ENCODE measurements at places on chromosomes 2 and 18.

GRCh38 chr2:96167407-96168013 is 22.3 kb upstream of the DUSP2 start:
- no peak for DNase-seq

DNA sequence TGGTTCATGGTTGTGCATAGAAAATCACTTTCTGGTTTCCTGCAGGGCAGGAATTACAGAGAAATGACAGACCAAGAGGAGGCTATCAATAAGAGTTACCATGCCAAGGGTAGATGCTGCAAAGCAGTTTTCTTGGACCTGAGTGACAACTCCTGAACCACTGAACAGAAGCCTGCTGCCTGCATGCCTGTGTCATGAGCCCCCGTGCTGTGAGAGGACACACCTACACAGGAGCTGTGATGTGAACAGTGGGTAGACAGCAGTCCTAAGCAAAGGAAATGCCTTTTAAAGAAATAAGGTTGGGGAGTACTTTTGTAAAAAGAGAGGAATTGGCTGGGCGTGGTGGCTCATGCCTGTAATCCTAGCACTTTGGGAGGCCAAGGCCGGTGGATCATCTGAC is 54.2 kb upstream of the CREB1 start:
- no peak for DNase-seq

- DNase-seq = no peak
Measured at GRCh38 chr2:196153480-196153879, 17.9 kb downstream of the STK17B start.

DNA sequence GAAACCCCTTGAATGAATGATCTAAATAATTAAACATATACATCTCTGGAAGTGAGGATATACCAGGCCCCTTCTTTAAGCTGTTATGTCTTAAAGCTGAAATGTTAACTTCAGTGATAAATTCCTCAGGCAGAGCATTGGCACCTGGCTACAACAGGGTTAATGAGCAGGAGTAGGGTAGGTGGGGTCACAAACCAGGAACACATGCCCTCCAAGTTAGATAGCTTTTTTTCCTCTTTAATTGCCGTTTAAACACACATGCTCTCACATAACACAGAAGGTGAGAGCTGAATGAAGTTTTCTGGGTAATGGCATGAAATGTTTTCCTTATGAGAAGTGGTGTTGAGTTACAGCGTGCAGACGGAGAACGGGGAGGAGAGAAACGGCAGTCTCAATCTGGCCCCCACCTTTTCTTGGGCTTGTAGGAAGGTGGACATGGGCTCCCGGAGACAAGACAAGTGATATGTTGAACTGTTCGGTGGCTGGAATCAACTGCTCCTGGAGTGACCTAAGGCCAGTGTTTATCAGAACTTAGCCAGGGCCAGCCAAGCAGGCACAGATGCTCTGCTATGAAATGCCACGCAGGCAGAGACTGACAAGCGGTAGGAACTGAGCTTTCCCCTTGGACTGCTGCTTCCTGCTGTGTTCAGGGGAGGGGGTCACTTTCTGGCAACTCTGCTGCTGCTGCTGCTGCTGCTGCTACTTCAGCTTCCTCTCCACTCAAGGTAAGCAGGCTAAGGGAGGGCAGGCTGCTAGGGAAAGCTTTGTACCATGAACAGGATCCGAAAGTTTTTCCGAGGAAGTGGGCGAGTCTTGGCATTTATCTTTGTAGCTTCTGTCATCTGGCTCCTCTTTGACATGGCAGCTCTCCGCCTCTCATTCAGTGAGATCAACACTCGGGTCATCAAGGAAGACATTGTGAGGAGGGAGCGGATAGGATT is at the start of gene GALNT5:
Gene GALNT5 (plus strand): TSS at position 394 of the 941 bp plus-strand sequence. CDS start 378 bp downstream, at position 772.
- peak; percentile 25 for DNase-seq

GRCh38 chr2:236904389-236905263 is 181.1 kb upstream of the COPS8 start:
- no peak for DNase-seq

DNA sequence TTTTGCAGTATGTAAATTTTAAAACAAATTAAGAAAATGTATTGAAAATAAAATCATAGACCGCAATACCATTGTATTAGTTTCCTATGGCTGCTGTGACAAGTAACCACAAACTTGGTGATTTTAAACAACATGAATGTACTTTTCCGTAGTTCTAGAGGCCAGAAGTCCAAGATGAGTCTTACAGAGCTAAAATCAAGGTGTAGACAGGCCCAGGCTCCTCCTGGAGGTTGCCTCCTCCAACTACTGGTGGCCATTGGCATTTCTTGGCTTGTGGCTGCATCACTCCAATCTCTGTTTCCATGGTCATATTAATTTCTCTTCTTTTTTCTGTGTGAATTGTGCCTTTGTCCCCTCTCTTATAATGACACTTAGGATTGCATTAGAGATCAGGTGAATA is 59.2 kb upstream of the ETAA1 start:
- no peak for DNase-seq

- DNase-seq = no peak
Measured at GRCh38 chr2:29123617-29124349, 8.6 kb downstream of the CLIP4 start.

DNA sequence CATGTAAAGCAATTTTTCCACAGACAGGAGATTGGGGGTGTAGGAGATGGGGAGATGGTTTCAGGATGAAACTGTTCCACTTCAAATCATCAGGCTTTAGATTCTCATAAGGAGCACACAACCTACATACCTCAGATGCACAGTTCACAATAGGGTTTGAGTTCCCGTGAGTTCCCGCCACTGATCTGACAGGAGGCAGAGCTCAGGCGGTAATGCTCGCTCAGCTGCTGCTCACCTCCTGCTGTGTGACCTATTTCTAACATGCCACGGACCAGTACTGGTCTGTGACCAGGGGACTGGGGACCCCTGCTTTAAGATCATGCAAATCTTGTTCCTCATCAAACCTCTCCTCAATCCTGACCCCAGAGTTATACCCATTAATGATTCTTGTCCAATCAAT is 70.1 kb downstream of the RPE start:
- DNase-seq = no peak

DNA sequence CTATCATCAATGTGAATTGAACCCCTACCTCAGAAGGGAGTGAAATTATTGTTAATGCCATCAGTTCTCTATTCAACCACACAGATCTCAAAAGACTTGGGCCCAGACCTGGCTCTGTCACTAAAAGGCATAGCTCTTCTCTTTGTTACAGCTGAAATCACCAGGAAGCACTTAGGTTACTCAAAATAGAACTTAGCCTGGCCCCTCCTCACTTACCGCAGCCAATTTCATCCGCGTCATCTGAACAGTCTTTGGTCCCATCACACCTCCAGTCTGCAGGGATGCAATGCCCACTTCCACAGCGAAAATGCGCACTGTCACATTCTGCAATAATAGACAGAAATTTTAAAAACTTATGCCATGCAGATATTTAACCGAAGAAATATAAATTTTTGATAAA is 41.8 kb downstream of the LRP2 start:
- no peak for DNase-seq

- DNase-seq = no peak
Measured at GRCh38 chr18:8552151-8552550, 57.1 kb upstream of the RAB12 start.

DNA sequence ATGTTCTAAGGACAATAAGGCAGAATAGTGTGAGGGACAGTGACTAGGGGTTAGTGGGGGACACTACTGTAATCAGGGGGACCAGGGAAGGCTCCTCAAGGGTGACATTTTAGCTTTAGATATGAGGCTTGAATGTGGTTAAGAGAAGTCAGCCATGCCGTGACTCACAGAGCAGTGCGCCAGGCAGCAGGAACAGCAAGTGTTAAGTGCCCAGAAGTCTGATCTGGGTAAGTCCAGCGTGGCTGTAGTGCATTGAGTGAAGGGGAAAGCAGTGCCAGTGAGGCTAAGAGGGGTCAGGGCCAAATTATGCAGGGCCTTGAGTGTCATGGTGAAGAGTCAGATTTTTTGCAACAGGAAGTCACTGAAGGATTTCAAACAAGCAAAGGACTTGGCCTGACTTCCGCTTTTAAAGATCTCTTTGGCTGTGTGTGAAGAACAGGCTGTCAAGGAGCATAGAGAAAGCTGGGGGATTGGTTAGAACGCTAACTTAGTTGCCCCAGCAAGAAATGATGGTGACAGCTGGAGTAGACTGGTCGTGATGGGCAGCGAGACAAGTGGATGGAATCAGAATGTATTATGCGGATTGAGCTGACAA is 151.5 kb downstream of the MSH2 start:
- DNase-seq = no peak

DNA sequence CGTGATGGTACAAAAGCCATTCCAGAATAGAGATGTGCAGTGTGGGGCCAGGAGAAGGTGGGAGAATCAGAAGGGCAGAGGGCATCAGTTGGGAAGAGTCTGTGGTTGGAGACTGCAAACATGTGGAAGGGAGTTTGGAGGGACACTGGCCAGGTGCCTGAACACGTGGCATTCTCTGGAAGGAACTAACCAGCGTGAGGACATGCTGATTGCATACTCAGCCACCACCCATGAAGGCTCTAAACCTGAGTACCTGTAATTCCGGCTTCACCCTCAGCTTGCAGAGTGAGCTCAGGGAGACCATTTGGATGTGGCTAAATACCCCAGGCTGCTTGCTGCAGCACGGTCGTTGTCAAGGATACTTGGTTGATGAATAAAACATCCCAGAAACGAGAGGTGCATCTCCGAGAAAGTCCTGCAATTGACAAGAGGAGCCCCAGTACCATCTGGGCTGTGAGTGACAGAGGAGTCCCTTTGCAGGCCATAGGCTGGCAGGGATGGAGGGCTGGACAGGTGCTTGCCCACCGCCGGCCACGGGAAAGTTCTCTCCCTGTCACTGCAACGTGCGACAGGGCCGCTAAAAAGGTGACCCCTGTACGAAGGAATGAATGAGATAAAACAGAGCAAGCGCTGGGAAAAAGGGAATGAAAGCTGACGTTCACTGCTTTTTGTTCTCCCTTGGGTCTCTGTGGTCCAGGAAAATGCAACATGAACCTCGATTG is 5.0 kb downstream of the ACKR3 start:
- DNase-seq = no peak

DNA sequence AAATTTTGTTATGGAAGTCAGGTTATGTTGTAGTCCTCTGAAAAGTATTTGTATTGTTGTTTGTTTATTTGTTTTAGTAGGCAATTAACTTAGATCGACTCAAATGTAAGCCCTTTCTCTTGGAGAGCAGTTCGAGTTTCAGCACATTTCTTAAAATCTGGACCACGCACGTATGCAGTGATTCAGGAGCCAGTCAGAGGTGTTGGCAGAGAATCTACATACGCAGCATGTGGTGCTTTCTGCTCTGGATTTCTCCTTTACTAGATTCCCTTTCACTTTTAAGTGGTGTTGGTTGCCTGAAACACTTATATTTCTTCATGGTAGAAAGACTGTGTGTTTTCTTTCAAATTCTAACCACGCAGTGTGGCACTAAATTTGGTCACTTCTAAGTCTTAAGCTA is 773.9 kb upstream of the LRATD1 start:
- DNase-seq = no peak

DNA sequence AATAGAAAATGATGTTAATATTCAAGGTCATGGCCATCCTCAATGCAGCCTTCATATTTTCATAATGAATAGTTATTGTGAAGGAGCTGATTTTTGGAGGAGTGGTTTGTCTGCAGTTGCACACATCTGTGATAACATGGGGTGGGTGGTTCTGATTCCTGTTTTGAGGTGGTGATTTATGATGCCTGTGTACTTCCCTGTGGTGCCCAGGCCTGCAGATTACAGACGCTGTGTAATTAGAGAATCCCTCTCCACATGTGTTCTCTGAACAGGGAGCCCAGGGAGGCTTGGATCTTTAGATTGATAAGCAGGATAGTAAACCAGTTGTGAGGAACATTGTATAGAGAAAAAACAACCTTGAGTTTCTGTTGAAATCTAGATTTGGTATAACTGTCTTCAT is 117.5 kb downstream of the AGAP1 start:
- DNase-seq = no peak

- no peak for DNase-seq
Measured at GRCh38 chr2:241067501-241068135, 34.5 kb downstream of the MTERF4 start.

DNA sequence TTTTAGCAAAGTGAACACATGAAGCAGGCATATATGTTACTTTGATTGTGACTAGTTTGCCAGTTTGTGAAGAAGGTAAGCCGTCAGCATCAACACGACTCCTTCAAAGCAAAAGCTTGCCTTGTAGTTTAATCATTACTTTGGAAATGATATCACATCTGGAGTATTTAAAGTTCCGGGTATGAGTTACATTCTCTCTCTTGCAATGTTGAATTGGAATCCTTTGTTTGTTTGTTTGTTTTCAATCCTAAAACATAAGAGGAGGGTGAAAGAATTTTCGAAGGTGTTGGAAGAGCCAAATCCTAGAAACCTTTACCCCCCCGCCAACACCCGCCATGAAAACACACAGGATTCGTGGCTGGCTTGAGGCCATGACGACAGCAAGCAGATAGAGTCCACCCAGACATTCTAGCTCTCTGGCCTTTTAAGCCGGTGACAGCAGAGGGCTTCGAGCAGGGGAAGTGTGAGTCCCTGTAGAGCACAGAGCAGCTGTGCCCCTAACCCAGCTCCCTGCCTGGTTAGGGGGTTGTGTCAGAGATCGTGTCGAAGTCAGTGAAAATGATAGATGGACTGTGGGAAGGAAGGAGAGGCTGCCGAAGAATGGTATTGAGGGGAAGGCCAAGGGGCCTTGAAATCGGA is 103.8 kb upstream of the SMIM21 start:
- no peak for DNase-seq

GRCh38 chr2:25979001-25979400 is 3.3 kb downstream of the KIF3C start:
- DNase-seq = no peak

GRCh38 chr2:32904074-32904473 is 42.7 kb upstream of the LTBP1 start:
- DNase-seq = no peak

DNA sequence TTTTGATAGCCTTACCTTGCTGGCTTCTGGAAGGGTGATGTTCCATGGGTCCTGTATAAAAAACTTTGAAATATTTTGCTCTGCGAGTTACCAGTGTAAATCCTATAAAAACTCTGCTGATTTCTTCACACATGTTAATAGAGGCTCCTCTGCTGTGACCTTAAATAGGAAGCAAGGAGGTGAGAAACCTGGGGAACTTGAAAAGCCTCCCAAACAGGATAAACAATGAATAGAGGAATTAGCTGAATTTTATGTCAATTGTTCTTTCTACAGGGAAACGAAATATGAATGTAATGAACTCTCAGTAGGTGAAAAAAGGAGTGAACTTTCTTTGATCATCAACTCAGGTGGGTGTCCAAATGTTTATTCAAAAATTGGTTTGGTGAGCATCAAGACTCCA is 10.8 kb upstream of the CCL20 start:
- DNase-seq = no peak
